ENCODE measurements at places on chromosomes 2 and 18. TPM values are rescaled to one million over a fixed set of nuclear protein-coding genes. Genes with fewer than 3 reads are reported as not detected.

The LYPD6 gene
- total RNA-seq: 4.8 TPM

DNA sequence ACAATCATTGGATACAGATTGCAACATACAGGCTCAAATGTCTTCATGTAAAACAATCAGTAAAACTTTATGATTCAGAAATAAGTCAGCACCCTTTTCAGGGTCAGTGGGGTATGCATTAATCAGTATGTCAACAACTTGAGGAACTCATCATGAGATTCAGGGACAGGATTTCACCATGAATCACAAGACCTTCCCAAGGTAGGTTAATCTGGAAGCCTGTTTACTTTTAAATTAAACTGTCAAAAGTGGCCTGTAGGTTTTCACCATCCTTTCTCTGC, 104.8 kb downstream of the SP100 start:
- H3K27me3 ChIP-seq: no peaks in the 10 kb centered on the region
- H3K4me3 ChIP-seq: no peak overlapping the region
- H3K36me3 ChIP-seq: peaks cover 31% of the 10 kb centered on the region
- H3K4me1 ChIP-seq: no peaks in the 10 kb centered on the region

The REG3G gene
- 0.30 TPM for total RNA-seq

DNA sequence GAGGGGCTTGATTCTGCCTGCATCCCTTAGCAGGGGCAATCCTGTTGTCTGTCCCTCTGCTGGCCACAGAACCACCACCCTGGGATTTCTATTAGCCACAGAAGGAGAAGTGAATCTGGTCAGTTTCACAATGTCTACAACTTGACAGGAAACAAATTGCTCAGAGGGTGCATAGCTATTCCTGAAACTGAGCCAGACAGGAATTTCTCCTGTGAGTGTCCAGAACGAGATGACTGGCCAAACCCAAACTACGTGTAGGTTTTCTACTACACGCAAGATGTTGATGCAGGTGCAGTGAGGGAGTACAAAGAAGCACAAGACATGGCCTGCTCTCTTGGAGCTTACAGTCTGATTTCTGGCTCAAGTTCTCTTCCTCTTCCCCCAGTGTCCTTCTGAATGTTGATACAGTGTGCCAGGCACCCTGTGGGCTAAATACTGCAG, 201.9 kb downstream of the CLIP4 start:
- peaks cover 10% of the 10 kb centered on the region for H3K4me1 ChIP-seq
- H3K4me3 ChIP-seq: no peak overlapping the region
- no peak for DNase-seq
- no peaks in the 10 kb centered on the region for H3K36me3 ChIP-seq
- no peaks in the 10 kb centered on the region for H3K27me3 ChIP-seq
- H3K27ac ChIP-seq: no peak overlapping the region

The CCDC195 gene
- total RNA-seq: not detected

DNA sequence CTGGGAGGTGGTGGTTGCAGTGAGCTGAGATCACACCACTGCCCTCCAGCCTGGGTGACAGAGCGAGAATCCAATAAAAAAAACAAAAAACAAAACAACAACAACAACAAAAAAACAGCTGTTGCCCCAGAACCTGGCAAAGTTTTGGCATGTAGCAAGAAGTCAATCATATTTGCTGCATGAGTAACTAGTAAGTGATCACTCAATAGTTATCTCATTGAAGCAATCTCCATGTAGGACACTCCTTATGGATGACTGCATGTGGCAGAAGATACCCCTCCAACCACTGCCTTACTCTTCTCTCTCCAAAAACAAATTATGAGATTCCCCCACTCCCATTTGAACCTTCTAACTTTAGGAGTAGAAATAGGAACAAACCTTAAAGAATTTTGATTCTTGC, 113.7 kb downstream of the TTC27 start:
- no peak overlapping the region for H3K27ac ChIP-seq
- H3K27me3 ChIP-seq: no peaks in the 10 kb centered on the region
- H3K4me3 ChIP-seq: no peak overlapping the region
- H3K36me3 ChIP-seq: no peaks in the 10 kb centered on the region

The SPOPL gene
- total RNA-seq: 11.4 TPM

- H3K27me3 ChIP-seq: no peaks in the 10 kb centered on the region
- H3K4me3 ChIP-seq: no peak overlapping the region
- H3K4me1 ChIP-seq: no peaks in the 10 kb centered on the region
These were observed 40.4 kb upstream of the MTIF2 start for GRCh38 chr2:55309446-55309845.

The C2orf81 gene
- total RNA-seq: 3.6 TPM

The CIB4 gene
- not detected for total RNA-seq

- H3K27ac ChIP-seq: no peak overlapping the region
- peak; percentile 38 for DNase-seq
- peaks cover 22% of the 10 kb centered on the region for H3K4me1 ChIP-seq
- peaks cover 7% of the 10 kb centered on the region for H3K36me3 ChIP-seq
- H3K4me3 ChIP-seq: no peak overlapping the region
These were observed 61.6 kb downstream of the TRIB2 start for GRCh38 chr2:12778369-12778768.

The SPC25 gene
- total RNA-seq: 28.6 TPM

The EVA1A gene
- 3.2 TPM for total RNA-seq

The PCARE gene
- not detected for total RNA-seq

GRCh38 chr2:207308519-207309224, 142.9 kb upstream of the KLF7 start:
- no peak overlapping the region for H3K4me3 ChIP-seq
- no peak overlapping the region for H3K27ac ChIP-seq
- peaks cover 22% of the 10 kb centered on the region for H3K4me1 ChIP-seq
- no peak for DNase-seq
- no peaks in the 10 kb centered on the region for H3K36me3 ChIP-seq

- H3K27ac ChIP-seq: peak overlapping the region; percentile 64
- peak overlapping the region; percentile 73 for H3K4me3 ChIP-seq
- H3K27me3 ChIP-seq: peaks cover 12% of the 10 kb centered on the region
- H3K4me1 ChIP-seq: peaks cover 47% of the 10 kb centered on the region
These were observed 814 bp downstream of the FZD7 start for GRCh38 chr2:202034249-202035088.

The DNAJC5G gene
- total RNA-seq: 0.18 TPM

DNA sequence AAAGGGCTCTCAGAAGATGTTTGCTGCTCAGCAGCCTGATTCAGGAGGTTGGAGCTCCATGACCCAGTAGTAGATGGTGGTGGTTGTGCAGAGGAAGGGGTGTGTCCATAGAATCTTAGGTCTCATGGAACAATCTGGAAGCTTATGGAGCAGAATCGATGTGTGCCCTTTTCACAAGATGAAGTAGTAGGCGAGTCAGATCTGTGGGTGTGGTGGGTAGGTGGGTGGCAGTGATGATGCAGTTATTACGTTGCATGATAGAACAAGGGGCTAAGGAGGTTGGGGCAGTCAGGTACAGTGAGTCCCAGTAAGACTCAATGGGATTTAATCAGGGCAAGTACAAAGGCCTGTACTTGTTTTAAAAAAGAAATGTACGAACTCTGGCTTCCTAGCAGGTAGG, 9.1 kb downstream of the TET3 start:
- H3K36me3 ChIP-seq: peaks cover 16% of the 10 kb centered on the region
- peaks cover 25% of the 10 kb centered on the region for H3K4me1 ChIP-seq
- H3K27ac ChIP-seq: no peak overlapping the region
- no peaks in the 10 kb centered on the region for H3K27me3 ChIP-seq
- H3K4me3 ChIP-seq: no peak overlapping the region

The SLC4A5 gene
- 1.2 TPM for total RNA-seq

The TP53I3 gene
- 33.1 TPM for total RNA-seq

- H3K36me3 ChIP-seq: peaks cover 18% of the 10 kb centered on the region
- peaks cover 44% of the 10 kb centered on the region for H3K4me1 ChIP-seq
- no peaks in the 10 kb centered on the region for H3K27me3 ChIP-seq
- H3K4me3 ChIP-seq: peak overlapping the region; percentile 81
These were observed 2.4 kb upstream of the PMAIP1 start for GRCh38 chr18:59897321-59897954.

DNA sequence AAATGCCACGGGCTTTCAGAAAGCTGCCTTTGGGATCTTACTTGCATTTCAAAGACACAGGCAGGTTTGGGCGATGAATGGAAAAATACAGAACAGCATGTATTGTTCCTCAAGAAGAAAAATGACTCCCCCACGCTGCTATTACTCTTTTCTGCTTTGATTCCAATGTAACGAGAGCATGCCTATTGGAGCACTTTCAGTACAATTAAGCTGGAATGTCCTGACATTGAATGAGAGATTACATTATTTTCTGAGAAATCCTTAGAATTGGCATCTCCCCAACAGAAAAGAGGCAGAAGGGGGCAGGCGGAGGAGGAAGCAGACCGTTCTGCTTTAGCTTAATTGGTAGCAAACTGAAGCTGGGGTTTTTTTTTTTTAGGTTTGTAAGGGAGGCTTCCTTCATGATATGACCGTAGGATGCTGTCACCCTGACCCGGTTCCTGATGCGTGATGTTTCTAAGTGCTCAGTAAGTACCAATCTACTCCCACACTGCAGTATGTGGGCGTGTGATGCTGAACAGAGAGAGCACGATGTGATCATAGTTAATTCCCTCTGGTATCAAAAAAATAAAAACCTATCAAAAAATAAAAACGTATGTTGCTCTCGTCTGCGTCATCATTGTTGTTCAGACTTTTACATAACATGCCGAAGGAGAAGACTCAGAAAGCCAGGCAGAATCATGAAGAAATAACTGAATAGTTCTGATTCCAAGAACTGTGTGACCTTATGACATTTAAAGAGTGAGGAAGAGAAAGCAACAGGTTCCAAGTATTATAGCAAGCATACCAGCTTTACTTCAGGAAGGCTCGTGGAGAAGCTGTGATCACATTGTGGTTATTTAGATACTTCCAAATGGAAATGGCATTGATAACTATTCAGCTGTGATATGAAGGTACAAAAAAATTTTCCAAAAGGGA, 40.5 kb downstream of the LONRF2 start:
- peaks cover 48% of the 10 kb centered on the region for H3K4me1 ChIP-seq
- H3K27ac ChIP-seq: no peak overlapping the region
- no peaks in the 10 kb centered on the region for H3K36me3 ChIP-seq
- DNase-seq: no peak

The IL1B gene
- not detected for total RNA-seq

DNA sequence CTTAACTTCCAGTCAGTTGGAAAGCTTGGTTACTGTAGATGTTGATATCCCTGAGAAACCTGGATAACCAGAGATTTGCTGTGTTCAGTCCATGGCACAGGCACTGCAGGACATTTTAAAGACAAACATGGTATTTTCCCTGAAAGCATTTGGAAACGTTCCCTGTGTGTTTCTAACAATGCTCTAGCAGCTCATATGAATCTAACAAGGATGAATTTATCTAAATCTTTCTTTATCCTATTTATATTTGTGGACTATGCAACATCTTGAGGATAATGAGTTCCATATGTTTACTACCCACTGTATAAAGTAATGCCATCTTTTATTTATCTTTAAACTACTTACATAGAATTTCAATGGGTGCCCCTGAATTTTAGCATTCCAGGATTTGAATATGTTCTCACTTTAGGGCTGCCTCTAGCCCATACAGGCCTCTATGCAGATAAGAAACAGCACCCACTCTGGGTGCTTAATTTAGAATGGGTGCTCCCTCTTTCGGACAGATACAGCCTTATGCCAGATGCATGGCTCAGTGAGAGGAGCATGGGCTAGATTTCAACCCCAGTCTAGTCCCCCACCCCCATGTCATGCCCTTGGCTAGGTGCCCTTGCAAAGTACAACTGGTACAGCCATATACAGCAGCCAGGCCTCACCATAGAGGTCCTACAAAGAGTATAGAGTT, 50.6 kb upstream of the NEMP2 start:
- H3K27me3 ChIP-seq: no peaks in the 10 kb centered on the region
- H3K27ac ChIP-seq: no peak overlapping the region
- no peak overlapping the region for H3K4me3 ChIP-seq
- DNase-seq: no peak
- H3K4me1 ChIP-seq: no peaks in the 10 kb centered on the region
